ENCODE measurements at places on chromosomes 16 and 17.

GRCh38 chr17:3985846-3986245 is 21.6 kb upstream of the ATP2A3 start:
- DNase-seq = no peak

DNA sequence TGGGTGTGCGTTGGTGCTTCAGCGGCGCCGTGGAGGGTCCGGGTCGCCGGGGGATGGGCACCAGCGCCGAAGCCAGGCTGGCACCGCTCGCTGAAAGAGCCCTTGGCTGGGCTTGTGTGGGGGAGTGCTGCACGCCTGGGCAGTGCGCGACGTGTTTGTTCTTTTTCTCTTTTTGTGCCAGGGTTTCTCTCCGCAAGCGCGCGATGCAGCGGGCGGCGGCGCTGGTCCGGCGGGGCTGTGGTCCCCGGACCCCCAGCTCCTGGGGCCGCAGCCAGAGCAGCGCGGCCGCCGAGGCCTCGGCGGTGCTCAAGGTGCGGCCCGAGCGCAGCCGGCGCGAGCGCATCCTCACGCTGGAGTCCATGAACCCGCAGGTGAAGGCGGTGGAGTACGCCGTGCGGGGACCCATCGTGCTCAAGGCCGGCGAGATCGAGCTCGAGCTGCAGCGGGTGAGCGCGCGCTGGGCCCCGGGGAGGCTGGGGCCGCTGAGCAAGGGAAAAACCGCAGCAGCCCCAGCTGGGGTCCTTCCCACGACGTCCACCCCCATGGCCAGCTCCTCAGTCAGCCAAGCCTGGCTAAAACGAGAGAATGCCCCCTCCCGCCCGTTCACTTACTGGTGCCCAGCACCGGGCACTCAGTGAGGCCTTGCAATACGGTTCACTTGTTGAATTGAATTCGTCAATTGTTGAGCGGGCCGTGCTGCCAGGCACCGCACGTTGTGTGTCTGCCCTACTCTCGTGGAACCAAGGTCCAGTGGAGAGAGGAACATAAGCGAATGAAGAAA is 541 bp downstream of the GPT2 start:
- no peak for DNase-seq

- no peak for DNase-seq
Measured at GRCh38 chr17:2295575-2295974, 8.0 kb downstream of the SMG6 start.

GRCh38 chr16:48622456-48623303 is 12.7 kb upstream of the N4BP1 start:
- DNase-seq = no peak

- DNase-seq = no peak
Measured at GRCh38 chr17:68198931-68199836, 48.7 kb upstream of the AMZ2 start.

- no peak for DNase-seq
Measured at GRCh38 chr16:55559233-55559632, 7.3 kb upstream of the CAPNS2 start.

DNA sequence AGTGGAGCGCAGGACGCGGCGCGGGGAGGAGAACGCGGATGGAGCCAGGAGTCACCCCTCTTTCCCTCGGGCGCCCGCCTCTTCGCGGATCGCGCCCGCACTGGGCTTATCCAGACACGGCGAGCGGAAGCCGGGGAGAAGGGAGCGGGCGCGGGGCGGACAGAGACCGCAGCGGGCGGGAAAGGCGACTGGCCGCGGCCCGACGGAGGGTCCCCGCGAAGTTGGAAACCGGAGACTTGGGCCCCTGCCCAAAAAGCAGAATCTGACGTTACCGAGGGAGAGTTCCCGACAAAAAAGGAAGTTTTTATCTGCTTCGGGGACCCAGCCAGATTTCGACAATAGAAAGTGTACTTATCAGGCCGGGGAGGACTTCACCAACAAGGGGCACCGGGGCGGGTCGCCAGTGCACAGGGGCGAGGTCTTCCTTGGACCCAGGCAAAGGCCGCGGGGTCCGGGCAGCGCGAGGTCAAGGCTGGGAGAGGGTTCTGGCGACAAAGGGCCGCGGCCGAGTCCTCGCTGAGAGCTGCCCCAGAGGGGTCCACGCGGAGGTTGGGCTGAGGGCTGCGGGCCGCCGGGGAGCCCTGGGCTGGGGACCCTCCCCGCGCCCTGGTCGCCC is 519 bp downstream of the ST6GALNAC2 start:
- DNase-seq = no peak

- DNase-seq = no peak
Measured at GRCh38 chr16:64453646-64454045, 668.2 kb downstream of the CDH11 start.

- DNase-seq = no peak
Measured at GRCh38 chr17:50426814-50427787, 1.1 kb downstream of the ACSF2 start.

DNA sequence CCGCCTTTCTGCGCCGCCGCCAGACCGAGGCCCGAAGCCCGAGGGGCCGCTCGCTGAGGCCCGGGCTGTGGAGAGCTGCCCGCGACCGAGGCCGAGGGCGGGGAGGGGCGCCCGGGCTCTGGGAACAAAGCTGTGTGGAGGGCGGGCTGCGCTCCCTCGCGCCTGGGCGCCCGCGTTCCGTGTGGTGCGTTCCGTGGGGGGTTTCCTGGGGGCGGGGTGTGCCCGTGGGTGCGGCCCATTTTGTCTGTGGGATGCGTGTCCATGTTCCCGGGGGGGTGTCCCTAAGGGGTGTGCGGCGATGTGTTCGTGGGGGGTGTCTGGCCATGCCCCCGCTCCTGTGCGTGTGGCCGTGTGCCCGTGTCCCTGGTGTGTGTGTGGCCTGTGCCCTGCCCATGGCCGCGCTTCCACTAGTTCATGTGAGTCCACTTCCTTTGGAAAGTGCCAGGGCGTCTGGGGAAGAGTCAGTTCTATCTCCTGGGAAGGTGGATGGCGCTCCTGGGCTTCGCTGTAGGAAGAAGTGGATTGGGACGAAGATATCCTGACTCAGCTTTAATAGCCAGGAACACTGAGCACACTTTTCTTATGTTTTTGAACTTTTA is 520 bp downstream of the JPT2 start:
- no peak for DNase-seq

DNA sequence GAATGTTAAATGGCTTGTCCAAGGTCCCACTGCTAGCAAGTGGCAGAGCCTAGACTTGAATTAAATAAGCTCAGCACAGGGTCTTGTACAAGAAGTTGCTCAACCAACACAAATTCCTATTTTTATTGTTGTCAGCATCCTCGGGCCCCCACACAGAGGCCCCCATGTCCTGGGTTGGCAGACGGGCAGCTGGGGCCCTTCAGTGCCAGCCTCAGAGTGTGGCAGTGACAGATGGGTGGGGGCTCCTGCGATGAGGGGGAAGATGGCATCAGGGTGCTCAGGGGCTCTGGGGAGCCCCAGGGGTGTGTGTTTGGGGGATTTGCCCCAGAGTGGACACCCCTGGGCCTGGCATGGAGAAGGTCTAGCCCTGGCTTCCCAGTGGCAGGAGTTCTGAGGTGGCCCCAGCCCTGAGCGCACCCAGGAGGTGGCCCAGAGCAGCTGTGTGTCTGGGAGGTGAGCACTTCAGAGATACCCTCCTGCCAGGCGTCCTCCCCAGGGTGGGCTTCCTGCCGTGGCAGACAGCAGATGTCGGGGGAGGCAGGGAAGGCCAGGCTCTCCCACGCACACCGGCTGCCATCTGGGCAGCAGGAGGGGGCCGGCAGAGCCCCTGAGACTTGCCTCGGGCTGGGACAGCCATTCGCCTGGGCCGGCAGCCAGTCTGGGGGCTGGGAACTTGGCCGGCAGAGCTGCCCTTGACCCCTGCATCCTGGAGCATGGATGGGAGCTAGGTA is 150.8 kb downstream of the C16orf78 start:
- no peak for DNase-seq

DNA sequence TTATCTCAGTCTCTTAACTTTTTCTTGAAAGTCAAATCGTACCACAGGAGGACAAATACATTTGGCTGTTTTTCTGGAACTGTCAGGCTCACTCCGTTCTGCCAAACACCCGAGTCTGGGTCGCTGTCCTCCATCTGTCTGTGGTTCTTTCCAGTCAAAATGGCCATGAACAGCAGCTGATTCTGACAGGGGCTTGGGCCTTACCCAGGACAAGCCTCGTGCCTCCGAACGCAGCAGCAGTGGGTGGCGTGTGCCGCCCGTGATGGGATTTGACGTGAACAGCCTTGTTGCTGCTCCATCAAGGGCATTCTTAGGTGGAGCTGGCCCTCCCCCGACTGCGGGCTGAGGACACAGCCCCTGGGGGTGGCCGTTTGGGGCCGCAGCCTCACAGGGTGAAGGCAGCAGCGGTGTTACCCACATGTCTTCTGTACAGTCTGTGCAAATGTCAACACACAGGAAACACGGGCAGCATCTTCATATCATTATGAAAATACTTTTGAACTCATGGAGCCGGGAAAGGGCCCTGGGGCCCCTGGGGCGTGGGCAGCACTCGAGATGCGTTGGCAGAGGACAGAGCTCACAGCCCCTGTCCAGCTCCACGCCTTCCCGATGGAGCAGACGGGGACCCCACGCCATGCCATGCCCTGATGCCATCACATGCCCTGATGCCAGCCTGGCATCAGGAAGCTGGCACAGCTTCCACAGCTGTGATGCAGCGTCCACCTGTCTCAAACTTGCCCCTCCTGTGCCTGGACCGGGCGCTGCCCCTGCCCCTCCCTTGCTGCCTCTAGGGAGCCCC is 8.6 kb upstream of the ACSF3 start:
- DNase-seq = no peak

- no peak for DNase-seq
Measured at GRCh38 chr17:34412965-34413441, 50.0 kb upstream of the CCL1 start.

DNA sequence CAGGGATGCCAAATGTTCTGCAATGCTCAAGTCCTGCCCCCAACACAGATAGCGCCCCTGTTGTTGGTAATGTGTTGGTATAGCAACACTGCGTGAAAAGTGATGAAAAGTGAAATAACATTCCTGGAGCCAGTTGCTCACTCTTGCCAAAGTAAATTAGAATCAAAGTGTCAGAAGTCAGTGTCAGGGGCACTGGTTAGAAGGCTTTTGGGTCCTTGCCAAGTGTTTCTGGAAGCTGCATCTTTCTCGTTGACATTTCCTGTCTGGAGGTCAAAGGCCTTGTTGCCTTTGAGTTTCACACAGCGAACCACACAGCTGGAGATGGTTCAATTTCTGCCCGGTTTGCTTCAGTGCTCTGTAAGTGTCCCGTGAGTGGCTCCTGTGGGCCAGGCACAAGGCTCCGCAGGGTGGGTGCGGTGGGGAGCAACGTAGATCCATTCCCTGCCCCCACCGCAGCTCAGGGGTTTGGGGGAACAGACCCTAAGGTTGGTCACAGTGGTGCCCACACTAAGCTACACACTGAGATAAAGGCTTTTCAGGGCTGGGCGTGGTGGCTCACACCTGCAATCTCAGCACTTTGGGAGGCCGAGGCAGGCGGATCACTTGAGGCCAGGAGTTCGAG is 3.6 kb upstream of the SLC16A5 start:
- no peak for DNase-seq

DNA sequence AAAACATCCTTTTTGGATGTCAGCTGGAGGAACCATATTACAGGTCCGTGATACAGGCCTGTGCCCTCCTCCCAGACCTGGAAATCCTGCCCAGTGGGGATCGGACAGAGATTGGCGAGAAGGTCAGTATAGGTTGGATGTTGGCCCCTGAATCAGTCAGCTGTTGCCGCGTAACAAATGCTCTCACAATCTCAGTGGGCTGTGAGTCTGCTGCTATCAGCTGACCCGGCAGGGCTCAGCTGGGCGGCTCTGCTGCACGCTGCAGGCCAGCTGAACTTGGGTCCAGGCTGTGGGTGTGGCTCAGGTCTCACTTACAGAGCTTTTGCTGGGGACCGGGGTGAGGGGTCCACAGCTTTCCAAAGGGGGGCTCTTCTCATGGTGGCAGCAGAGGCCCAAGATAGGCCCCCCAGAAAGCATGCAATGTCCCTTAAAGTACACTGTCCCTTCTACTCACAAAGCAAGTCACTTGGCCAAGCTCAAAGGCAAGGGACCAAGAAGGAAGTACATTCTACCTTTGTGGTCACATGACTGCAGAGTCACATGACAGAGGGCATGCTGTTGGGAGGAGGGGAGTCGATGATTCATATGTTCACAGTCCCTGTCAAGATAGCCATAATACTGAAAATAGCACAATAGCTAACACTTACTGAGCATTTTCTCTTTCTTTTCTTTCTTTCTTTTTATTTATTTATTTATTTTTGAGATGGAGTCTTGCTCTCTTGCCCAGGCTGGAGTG is 134.2 kb downstream of the ABCC1 start:
- DNase-seq = no peak

- no peak for DNase-seq
Measured at GRCh38 chr17:82973456-82974135, 105.8 kb upstream of the METRNL start.

DNA sequence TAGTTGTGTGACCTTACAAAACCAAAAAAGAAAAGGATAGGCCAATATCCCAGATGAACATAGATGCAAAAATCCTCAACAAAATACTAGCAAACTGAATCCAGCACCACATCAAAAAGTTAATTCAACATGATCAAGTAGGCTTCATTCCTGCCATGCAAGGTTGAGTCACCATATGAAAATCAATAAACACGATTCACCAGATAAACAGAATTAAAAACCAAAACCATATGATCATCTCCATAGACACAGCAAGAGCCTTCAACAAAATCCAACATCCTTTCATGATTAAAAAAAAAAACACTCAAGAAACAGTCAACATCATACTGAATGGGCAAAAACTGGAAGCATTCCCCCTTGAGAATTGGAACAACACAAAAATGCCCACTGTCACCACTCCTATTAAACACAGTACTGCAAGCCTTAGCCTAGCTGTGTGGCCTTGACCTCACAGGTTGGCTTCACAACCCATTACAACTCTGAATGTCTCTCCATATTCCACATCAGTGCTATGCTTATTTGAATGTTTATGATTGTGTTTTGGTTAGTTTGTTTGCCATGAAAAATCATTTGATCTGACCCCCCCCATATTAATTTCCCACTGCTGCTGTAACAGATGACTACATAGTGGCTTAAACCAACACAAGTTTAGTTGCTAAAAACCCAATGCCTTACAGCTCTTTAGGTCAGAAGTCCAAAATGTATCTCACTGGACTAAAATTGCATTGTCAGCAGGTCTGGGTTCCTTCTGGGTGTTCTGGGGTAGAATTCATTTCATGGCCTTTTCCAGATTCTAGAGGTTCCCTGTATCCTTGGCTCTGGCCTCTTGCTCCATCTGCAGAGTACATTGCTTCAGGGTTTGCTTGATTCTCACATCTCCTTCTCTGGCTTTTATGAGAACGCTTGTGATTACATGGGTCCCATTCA is 257.1 kb upstream of the DYNLRB2 start:
- DNase-seq = no peak

- DNase-seq = no peak
Measured at GRCh38 chr17:2724784-2725164, 13.2 kb upstream of the CLUH start.

GRCh38 chr17:8718001-8718563 is 26.6 kb downstream of the CCDC42 start:
- DNase-seq = no peak

DNA sequence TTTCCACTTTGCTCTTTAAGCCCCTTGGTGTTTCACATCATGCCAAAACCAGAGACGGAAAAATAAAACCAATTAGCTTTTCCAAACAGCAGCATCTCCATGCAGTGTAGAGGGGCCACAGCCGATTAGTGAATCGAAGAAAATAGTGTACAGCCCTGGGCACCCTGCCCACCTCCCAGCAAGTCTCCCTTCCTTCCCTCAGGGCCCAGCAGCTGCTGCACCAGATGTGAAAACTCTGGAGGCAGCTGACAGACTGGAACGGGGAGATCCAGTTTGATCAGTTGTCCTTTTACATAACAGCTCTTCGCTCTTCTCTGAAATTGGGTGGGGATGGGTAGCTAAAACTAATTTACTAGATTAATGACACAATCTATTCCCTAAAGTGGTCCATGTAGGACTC is 19.3 kb downstream of the TMEM11 start:
- DNase-seq = no peak

Data from NCI-H2107 (cell line).